ENCODE measurements at places on chromosomes 7 and 10. TPM values are rescaled to one million over a fixed set of nuclear protein-coding genes. Genes with fewer than 3 reads are reported as not detected.

Gene MYOZ1
- 0.12 TPM for total RNA-seq

Gene DBNL
- total RNA-seq, result 82.4 TPM

Gene PTPRN2
- total RNA-seq, result 3.9 TPM

Gene AGBL3
- total RNA-seq, result 7.0 TPM

Gene SH2D4B
- not detected for total RNA-seq

Gene GPNMB
- total RNA-seq, result 209 TPM
